Stimulated activated CD4-positive, alpha-beta T cell treated with anti-CD3 and anti-CD28 coated beads, Interleukin-1b, Interleukin-23, amount 100 ng/mL, for 1 hour (primary cell): ENCODE measurements at places on chromosomes 2 and 18.

- no peak for DNase-seq
These were observed 171.1 kb upstream of the CCDC150 start for GRCh38 chr2:196468394-196468793.

- no peak for DNase-seq
These were observed 15.5 kb downstream of the TBC1D8 start for GRCh38 chr2:101135412-101136296.

- no peak for DNase-seq
These were observed 17.1 kb upstream of the AAK1 start for GRCh38 chr2:69660637-69661036.

DNA sequence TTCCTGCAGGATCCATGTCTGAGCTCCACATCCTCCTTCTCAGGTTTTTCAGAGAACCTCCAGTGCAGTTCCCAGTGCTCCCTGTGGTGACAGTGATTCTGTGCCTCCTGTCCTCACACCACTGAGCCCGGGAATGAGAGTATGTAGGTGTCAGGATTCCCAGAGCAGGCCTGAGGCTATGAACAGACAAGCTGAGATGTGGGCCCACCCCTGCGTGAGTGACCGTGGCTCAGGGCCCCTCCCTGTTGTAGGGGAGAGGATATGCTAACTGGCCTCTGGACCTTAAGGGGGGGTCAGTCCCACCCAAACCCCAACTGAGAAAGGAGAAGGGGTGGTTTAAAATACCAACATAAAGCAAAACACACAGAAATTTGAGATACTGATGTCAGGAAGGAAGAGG, 104.8 kb upstream of the RAB12 start:
- no peak for DNase-seq

DNA sequence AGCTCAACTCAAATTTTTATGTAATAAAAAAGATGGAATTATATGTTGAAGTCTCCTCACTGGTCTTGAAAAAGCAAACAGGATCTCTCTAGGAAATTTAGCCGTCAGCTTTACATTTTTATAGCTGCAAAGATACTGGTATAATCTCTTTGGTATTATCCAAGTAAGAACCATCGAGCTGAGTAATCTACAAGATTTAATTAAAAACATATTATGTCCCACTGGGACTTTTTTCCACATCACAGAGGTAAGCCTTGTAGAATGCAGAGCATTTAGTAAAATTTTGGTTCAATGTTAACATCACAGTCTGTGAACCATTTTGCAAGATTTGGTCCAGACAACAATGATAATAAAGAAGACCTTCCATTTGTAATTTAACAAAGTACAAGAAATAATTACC, 162.6 kb upstream of the SLC39A10 start:
- DNase-seq = no peak

DNA sequence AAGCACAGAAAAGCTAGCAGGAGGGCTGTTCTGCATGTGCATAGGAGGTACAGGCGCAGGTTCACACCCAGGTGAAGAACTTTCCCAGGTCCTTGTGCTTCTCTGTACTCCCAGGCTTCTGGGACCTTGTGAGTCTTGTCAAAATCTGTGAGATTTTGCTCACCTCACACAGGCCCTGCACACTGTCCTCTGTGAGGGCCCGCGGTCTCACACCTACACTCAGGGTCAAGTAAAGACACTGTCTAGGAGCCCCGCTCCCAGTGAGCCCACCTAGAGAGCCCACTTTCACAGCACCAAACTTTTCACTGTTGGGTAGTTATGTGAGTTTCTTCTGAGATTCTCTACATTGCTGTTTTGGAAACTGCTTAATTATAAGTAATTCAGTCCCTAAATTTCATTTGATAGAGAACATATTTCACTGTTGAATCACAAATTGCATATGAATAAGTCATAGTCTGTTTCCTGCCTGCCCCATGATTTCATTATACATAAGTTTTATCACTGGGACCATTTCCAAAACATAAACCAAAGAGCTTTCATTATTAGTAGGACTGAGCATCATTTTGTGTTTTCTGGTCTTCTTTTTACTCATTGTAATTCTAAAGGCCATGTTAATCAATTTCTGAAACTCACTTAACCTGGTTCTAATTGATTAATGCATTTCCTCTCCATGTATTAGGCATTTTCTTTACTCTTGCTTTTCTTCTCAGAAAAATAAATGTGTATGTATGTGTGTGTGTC, 234.2 kb upstream of the SPOPL start:
- no peak for DNase-seq

DNA sequence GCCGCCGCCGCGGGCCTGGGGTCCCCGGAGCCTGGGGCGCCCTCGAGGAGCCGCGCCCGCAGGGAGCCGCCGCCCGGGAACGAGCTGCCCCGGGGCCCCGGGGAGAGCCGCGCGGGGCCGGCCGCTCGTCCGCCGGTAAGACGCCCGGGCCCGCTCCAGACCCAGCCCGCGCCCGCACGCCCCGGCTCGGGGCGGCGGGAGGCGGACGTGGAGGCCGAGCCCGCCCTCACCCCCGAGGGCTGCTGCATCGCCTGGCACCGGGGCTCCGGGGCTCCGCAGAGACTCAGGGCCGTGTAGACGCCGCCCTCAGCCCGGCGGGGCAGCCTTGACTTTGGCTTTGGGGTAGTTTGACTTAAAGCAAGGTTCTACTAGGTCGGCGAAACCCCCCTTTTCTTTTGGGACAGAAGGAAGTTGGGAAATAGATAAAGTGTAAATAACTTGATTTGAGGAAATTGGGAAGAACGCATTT, 335 bp downstream of the ERFE start:
- no peak for DNase-seq

DNA sequence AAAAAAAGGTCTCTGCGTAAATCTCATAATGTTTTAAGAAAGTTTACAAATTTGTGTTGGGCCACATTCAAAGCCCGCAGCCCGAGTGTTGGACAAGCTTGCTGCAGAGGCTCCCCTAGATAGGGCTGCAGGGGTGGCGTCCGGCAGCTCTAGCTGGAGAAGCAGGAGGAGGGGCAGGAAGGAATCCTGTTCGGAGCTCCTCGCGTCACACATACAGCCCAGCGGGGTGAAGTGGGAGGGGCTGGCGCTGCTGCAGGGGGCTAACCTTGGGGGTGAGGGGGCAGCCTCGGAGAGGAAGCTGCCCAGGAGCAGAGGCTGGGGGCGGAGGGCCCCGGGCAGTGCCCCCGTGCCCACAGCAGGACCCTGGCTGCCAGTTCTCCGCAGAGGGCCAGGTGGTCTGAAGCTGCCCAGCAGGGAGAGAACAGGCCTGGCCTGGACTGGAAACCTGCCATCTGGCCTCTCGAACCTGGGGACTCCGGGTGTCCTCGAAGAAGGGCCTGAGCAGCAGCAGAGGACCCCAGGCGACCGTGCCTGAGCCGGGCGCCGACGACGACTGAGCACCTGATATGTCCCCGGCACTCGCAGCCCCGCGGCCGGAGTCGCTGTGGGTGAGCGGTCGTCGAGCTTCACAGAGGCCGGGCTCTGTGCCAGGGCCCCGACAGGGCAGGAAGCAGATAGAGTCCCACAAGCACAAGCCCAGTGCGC, 2.6 kb upstream of the GPR35 start:
- DNase-seq = no peak

DNA sequence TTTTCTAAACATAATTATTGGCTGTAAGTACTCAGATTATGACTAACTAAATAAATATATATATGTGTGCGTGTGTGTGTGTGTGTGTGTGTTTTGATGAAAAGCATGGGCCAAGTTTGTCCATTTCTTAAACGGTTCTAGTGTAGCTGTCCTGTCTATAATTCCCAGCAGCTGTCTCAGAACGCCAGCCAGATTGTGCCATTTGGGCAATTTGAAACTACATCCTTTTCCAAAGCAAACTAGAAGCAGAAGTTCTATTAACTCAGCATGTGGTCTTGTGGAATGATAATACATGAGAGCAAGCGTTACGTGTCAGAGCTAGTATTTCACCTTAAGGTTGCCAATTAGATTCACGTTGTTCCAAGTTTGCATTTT, 1.7 kb downstream of the ARHGAP28 start:
- no peak for DNase-seq

- DNase-seq = no peak
These were observed 62.8 kb downstream of the SFXN5 start for GRCh38 chr2:73008766-73009135.

DNA sequence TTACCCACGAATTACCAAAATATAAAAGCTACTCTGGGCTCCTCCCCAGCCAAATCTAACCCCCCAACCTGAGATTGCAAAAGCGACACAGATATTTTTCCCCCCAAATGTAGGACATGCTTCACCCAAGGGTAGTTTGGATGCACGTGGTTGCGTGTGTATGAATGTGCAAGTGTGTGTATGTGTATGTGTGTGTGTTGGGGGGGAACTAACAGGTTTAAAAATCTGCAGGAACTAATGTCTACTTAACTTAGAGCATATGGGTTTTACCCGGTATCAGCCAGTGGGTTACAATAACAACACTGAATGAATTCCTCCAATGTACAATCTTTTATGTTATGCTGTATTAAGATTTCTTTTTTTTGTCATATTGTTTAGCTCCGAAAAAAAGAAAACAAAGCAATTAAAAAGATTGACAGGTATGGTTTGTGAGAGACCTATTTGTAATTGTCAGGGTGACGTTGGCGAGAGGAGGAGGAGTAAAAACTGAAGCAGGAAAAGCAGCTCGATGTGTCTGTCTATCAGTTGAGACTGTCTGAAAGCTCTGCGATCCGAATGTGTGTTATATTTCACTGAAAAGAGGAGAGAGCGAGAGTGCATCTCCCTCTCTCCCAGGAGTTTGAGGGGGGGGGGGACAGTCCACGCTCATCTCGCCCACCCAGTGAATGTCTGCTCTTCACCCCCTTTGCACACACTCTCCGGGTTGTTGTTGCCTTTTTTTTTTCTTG, at the start of gene TSHZ1:
Gene TSHZ1, plus strand, starts transcription at position 524 of the 728 bp plus-strand sequence. CDS start 1,080 bp downstream, outside the sequence.
- DNase-seq = no peak

- DNase-seq = no peak
These were observed 84.7 kb downstream of the EHD3 start for GRCh38 chr2:31318361-31319336.

- no peak for DNase-seq
These were observed 1.1 kb downstream of the PUM2 start for GRCh38 chr2:20349513-20349921.

DNA sequence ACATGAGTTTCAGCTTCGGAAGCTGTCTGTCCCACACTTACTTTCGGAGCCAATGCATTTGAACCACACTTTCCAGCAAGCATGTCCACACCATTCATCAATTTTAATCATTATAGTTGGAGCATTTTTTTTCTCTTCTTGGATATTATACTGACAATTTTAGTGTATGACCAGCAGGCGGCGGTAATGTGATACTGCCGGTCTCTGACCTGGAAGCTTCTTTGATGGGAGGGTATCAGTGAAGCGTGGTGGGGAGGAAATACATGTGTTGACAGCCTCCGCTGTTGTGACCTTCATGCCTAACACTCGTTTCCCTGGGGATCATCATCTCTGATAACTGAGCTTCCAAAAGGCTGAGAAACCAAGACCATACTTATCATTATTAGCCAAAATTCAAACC, 231.7 kb downstream of the GBX2 start:
- no peak for DNase-seq

- no peak for DNase-seq
These were observed 91.3 kb downstream of the ACVR1 start for GRCh38 chr2:157784823-157785175.

DNA sequence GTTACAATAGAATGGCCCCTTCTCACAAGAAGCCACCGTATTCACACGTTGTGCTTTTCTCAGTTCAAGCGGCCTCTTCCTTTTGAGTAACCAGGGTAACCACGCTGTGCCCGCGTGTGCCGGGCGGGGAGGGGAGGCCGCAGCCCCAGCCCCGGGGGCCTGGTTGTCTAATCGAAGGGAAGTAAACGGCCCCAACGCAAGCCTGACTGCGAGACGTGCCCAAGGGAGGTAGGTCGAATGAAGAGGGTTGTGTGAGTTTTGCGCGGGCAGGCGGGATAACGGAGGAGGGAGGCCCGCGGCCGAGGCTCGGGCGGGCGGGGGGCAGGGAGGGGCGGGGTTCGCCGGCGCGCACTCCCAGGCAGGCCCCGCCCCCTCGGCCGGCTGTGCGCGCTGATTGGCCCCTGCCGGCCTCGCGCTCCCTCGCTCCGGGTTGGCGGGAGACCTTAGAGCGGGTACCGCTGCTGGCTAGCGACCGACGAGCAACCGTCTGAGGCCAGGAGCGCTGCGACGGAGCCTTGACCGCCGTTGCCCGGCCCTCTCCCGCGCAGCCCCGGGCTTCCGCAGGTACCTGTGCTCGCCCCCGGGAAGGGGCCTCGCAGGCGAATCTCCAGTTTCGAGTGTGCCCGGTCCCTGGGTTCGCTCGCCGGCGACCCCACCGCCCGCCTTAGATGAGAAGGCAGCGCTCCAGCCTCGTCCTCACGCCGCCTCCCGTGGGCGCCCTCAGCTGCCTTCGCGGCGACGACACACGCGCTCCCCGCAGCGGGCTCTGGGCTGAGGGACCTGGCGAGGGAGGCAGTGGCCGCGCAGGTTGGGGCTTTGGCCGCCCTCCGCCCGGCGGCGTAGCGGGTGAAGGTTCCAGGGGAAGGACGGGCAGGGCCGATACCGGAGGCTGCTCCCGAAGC, at the start of gene SPDYA:
Gene SPDYA, plus strand, starts transcription at position 451 of the 902 bp plus-strand sequence. CDS start 5,181 bp downstream, outside the sequence.
- DNase-seq = peak; percentile 43

- DNase-seq = no peak
These were observed 60.7 kb upstream of the GATA6 start for GRCh38 chr18:22108674-22109073.

GRCh38 chr2:71778514-71778913, 325.2 kb downstream of the DYSF start:
- DNase-seq = no peak

DNA sequence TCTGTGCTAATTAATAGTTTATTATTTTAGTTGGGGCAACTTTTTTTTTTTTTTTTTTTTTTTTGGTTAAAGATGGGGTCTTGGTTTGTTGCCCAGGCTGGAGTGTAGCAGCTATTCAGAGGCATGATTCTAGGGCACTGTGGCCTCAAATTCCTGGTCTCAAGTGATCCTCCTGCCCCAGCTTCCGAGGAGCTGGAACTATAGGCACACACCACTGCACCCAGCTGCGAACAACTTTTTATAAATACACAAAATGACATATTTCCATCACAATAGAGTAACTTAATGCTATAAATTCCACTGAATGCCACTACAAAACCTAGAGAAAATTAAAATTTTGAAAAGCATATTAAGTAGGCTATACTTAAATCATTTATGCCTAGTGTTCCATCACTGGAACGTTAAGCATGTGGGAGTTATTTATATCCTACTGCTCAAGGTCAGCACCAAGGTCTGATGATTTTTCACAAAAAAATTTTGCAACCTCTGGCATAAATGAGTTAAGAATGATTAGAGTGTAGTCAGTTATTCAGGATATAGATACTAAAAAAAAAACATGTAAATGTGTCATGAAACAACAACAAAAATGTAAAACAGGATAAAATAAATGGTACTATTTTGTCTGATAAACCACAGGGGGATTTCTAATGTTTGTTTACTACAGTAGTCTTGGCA, 46.8 kb downstream of the GFPT1 start:
- DNase-seq = no peak
